Fibroblast of mammary gland (primary cell): ENCODE measurements at places on chromosomes 4 and X.
A peak's percentile ranks its signal among the peaks of the same experiment; 100 is the strongest.

GRCh38 chrX:18424482-18425198, 768 bp upstream of the CDKL5 start:
- DNase-seq, result peak; percentile 33

DNA sequence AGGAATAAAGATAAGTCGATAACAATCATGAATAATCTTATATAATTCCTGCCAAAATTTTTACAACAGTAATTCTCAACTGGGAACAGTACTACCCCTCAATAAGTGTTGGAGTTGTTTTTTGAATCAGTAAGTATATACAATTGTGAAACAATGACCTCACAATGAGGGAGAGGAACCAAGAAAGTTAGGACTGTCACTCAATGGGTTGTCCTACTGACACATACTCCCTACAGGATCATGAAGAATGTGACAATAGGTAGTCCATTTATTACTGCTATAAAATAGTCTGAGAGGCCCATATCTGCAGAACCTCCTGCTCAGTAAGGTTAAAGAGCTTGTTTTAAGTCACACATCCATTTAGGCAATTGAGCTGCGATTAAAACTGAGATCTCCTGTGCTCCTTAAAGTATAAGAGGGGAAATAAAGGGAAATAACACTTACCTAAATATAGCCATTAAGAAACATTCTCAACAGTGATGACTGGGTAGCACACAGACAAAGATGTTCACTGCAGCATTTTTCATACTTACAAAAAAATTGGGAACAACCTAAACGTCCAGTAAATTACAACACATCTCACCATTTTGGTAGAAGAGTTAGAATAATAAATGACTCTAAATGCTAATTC, 26.2 kb downstream of the FBXW7 start:
- no peak for DNase-seq

GRCh38 chr4:20773144-20773997, 73.1 kb downstream of the PACRGL start:
- peak; percentile 70 for DNase-seq

DNA sequence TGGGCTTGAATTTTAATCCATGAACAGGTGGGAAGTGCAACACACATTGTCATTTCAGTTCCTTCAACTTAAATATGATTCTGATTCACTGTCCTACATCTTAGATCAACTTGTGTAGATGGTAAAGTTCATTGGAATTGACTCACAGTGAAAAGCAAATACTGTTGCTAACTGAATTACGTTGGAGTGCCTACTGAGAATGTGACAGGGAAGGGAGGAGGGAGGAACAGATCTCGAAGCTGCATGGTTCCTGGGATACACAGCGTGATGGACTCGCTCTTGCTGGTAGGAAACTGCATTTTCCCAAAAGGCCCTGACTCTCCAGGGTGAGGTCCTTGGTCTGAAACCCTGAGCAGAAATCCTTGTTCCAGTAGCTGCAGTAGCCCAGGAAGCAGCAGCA, 284.2 kb downstream of the USP46 start:
- DNase-seq, result no peak

GRCh38 chrX:33272986-33273385, 61.6 kb upstream of the DMD start:
- no peak for DNase-seq

- peak; percentile 82 for DNase-seq
These were observed 115.1 kb downstream of the PPP3CA start for GRCh38 chr4:101232074-101232776.
